GM12878 (cell line): ENCODE measurements at places on chromosomes 2 and 18.
A peak's percentile ranks its signal among the peaks of the same experiment; 100 is the strongest.

- H3K27ac ChIP-seq, result no peak overlapping the region
- H3K27me3 ChIP-seq, result no peaks in the 10 kb centered on the region
- DNase-seq, result no peak
- no peak overlapping the region for H3K4me3 ChIP-seq
These were observed 41.5 kb downstream of the MOGAT1 start for GRCh38 chr2:222713002-222713401.

- no peak overlapping the region for H3K27ac ChIP-seq
- no peak overlapping the region for H3K4me3 ChIP-seq
- no peaks in the 10 kb centered on the region for H3K36me3 ChIP-seq
- DNase-seq, result no peak
These were observed 2.9 kb upstream of the TNP1 start for GRCh38 chr2:216862628-216863398.

DNA sequence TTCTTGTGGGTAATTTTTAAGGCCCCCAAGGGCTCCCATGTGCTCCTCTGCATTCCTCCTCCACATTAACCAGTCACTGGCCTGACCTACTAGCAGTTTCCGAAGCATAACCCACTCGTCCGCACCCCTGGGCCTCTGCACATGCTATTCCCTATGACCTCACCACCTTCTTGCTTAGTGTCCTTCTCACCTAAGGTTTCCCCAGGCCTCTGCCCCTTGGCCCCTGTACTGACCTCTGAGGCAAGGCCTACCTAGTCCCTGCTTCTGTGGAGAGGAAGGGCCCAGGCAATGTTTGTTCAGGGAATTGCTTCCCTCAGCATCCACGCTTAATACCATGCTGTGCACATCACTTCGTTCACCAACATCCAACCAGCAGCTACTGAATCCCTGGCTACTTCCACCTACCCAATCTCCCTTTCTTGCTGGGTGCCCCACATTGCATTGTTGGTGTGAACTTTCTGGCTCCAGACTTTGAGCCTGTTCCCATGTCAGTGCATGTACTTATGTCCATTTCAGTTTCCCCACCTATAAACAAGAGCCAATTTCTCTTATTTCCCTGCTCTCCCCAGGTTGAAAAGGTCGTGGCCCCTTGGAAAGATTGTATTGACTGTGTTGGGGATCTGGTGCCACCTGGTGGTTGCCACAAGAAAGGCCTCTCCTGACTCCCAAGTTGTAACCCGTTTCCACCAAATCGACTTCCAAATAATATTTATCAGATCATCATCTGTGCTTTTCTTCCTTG, 19.2 kb upstream of the TMEM177 start:
- H3K4me3 ChIP-seq, result no peak overlapping the region
- DNase-seq, result no peak
- no peaks in the 10 kb centered on the region for H3K36me3 ChIP-seq
- no peak overlapping the region for H3K27ac ChIP-seq

GRCh38 chr2:154462634-154463033, 235.9 kb upstream of the KCNJ3 start:
- DNase-seq, result no peak
- H3K27ac ChIP-seq, result no peak overlapping the region
- no peaks in the 10 kb centered on the region for H3K36me3 ChIP-seq
- H3K4me3 ChIP-seq, result no peak overlapping the region
- no peaks in the 10 kb centered on the region for H3K27me3 ChIP-seq

- H3K36me3 ChIP-seq, result no peaks in the 10 kb centered on the region
- DNase-seq, result no peak
- H3K27me3 ChIP-seq, result no peaks in the 10 kb centered on the region
- H3K4me1 ChIP-seq, result no peaks in the 10 kb centered on the region
- H3K27ac ChIP-seq, result no peak overlapping the region
- no peak overlapping the region for H3K4me3 ChIP-seq
These were observed 61.5 kb downstream of the LRP2 start for GRCh38 chr2:169300636-169301530.

- DNase-seq, result no peak
- no peaks in the 10 kb centered on the region; the same call in 1 of the 2 replicates for H3K27me3 ChIP-seq
- no peaks in the 10 kb centered on the region for H3K36me3 ChIP-seq
- H3K27ac ChIP-seq, result no peak overlapping the region
These were observed 198.2 kb upstream of the SPRED2 start for GRCh38 chr2:65630643-65631042.

DNA sequence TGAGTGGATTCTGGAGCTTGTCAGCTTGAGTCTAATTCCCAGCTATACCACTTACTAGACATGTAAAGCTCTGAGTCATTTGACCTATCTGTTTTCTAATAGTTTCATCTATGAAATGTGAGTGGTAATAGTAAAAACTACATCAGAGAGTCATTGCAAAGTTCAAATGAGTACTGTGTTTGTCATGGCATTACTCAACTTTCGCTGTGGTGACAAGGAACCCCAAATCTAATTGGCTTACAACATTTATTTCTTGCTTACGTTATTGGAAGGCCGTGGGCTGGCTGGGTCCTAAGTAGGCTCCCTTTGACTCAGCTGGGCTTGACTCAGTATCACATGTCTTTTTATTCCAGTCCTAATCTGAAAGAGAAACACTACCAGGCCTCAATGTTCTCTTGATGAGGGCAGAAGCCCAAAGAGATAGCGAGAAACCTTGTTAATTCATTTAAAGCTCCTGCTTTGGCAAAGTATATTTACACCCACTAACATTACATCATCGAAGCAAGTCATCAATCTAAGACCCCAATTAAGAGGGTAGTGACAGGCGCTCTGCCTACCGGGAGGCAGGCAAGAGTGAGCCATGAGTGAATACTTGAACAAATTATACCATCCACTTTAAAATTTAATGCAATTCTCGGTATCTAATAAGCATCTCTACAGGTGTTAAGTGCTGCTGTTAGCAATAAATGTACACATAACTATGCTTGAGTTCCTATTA, 431.8 kb upstream of the SPHKAP start:
- H3K27me3 ChIP-seq, result no peaks in the 10 kb centered on the region
- H3K27ac ChIP-seq, result no peak overlapping the region
- no peaks in the 10 kb centered on the region for H3K36me3 ChIP-seq
- peak; percentile 15 for DNase-seq
- no peaks in the 10 kb centered on the region for H3K4me1 ChIP-seq
- H3K4me3 ChIP-seq, result no peak overlapping the region

GRCh38 chr2:203070701-203071100, 56.0 kb downstream of the NBEAL1 start:
- H3K27ac ChIP-seq, result no peak overlapping the region
- no peaks in the 10 kb centered on the region for H3K27me3 ChIP-seq
- no peaks in the 10 kb centered on the region for H3K36me3 ChIP-seq

- no peak overlapping the region for H3K27ac ChIP-seq
- H3K4me1 ChIP-seq, result peaks cover 31% of the 10 kb centered on the region
- no peaks in the 10 kb centered on the region for H3K27me3 ChIP-seq
- H3K36me3 ChIP-seq, result peaks cover 8% of the 10 kb centered on the region
These were observed 29.7 kb downstream of the DNMT3A start for GRCh38 chr2:25311865-25312575.

DNA sequence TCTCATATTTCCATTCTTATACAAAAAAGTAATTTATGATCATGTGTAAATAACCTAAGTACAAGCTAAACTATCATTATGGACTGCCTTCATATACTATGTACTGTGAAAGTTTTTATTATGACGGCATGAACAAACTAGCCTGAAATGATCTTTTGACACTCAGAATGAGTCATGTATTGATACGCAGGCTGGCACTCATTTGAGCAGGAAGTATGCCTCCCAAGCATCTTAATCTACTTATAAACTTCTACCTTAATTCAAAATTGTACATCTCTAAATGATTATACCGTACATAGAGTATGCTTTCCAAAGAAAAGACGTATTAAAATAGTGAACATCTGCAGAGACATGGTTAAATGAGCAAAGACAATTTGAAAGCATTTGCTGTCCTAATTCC, 207.1 kb upstream of the SPOPL start:
- H3K4me3 ChIP-seq, result no peak overlapping the region
- H3K27ac ChIP-seq, result no peak overlapping the region
- no peak for DNase-seq
- H3K27me3 ChIP-seq, result no peaks in the 10 kb centered on the region

DNA sequence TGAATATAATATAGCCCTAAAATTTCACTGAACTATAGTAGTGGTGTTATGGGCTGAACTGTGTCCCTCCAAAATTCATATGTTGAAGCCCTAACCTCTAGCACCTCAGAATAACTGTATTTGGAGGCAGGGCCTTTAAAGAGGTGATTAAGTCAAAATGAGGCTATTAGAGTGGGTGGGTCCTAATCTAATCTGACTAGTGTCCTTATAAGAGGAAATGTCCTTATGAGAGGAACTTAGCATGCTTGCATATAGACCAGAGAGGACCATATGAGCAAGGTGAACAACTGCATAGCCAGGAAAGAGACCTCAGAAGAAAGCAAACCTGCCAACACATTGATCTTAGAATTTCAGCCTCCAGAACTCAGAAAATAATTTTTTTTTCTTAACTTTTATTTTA, 238.4 kb downstream of the ZEB2 start:
- no peaks in the 10 kb centered on the region for H3K4me1 ChIP-seq
- H3K27ac ChIP-seq, result no peak overlapping the region
- H3K27me3 ChIP-seq, result no peaks in the 10 kb centered on the region
- H3K4me3 ChIP-seq, result no peak overlapping the region
- no peaks in the 10 kb centered on the region for H3K36me3 ChIP-seq
- no peak for DNase-seq

- no peak overlapping the region for H3K27ac ChIP-seq
- no peak overlapping the region for H3K4me3 ChIP-seq
- H3K27me3 ChIP-seq, result no peaks in the 10 kb centered on the region
- DNase-seq, result no peak
These were observed 16.8 kb downstream of the ARID5A start for GRCh38 chr2:96553176-96553956.

GRCh38 chr2:202705446-202706020, 70.8 kb downstream of the FAM117B start:
- H3K4me1 ChIP-seq, result no peaks in the 10 kb centered on the region
- no peak for DNase-seq
- no peak overlapping the region for H3K27ac ChIP-seq
- no peaks in the 10 kb centered on the region for H3K27me3 ChIP-seq
- no peaks in the 10 kb centered on the region for H3K36me3 ChIP-seq

DNA sequence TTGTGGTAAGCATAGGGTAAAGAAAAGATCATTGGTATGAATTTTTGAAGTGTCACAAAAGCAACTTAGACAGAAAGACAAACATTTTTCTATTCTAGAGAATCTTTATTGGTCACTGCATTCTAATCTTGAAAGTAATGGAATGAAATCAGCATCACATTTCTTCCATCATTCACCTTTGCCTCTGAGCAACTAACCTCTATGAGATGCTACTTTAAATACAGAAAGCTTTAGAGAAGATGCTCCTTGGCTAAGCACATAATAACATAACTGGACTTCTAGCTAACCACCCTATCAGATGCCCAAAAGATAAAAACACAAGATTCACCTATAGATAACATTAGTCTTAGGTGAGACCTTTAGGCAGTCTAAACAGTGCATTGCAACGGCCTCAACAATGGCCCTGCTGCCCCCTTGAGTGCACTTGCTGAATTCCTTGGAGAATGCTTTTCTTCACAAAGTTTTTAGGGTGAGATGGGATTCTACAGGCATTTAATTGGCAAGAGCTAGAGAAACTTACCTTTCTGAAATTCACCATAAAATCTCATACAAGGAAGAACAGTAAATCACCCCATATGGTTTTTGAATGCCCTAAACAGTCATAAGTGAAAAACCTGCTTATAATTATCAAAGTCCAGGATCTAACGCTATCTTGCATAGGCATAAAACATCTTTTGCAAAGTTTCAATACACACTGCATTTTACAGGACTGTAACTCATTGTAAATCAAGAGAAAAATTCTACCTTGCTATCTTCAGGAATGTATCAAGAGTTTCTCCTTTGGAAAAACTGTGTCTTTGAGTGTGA, 791.3 kb upstream of the CHAC2 start:
- no peaks in the 10 kb centered on the region for H3K36me3 ChIP-seq
- no peak overlapping the region for H3K27ac ChIP-seq
- H3K27me3 ChIP-seq, result no peaks in the 10 kb centered on the region
- H3K4me1 ChIP-seq, result no peaks in the 10 kb centered on the region
- no peak for DNase-seq
- H3K4me3 ChIP-seq, result no peak overlapping the region

DNA sequence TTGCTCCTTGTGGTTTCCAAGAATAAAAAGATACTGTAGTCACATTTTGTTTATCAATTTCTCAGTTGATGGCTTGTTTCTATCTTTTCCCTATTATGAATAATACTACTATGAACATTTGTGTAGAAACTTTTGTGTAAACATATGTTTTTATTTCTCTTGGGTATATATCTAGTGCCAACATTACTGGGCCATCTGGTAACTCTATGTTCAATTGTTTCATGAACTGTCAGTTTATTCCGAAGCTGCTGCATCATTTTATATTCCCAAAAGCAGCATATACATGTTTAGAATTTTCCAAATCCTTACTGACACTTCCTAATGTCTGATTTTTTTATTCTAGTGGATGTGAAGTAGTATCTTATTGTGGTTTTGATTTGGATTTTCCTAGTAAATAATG, 737.6 kb upstream of the TMEFF2 start:
- no peak overlapping the region for H3K4me3 ChIP-seq
- no peaks in the 10 kb centered on the region for H3K27me3 ChIP-seq
- DNase-seq, result no peak
- H3K27ac ChIP-seq, result no peak overlapping the region
- no peaks in the 10 kb centered on the region for H3K4me1 ChIP-seq

GRCh38 chr2:152415231-152415642, 80.3 kb downstream of the FMNL2 start:
- H3K36me3 ChIP-seq, result no peaks in the 10 kb centered on the region
- no peaks in the 10 kb centered on the region for H3K27me3 ChIP-seq
- no peak overlapping the region for H3K4me3 ChIP-seq
- no peak for DNase-seq
- no peak overlapping the region for H3K27ac ChIP-seq

GRCh38 chr2:120938045-120938771, 202.5 kb downstream of the GLI2 start:
- no peak overlapping the region for H3K27ac ChIP-seq
- H3K4me3 ChIP-seq, result no peak overlapping the region
- DNase-seq, result no peak

DNA sequence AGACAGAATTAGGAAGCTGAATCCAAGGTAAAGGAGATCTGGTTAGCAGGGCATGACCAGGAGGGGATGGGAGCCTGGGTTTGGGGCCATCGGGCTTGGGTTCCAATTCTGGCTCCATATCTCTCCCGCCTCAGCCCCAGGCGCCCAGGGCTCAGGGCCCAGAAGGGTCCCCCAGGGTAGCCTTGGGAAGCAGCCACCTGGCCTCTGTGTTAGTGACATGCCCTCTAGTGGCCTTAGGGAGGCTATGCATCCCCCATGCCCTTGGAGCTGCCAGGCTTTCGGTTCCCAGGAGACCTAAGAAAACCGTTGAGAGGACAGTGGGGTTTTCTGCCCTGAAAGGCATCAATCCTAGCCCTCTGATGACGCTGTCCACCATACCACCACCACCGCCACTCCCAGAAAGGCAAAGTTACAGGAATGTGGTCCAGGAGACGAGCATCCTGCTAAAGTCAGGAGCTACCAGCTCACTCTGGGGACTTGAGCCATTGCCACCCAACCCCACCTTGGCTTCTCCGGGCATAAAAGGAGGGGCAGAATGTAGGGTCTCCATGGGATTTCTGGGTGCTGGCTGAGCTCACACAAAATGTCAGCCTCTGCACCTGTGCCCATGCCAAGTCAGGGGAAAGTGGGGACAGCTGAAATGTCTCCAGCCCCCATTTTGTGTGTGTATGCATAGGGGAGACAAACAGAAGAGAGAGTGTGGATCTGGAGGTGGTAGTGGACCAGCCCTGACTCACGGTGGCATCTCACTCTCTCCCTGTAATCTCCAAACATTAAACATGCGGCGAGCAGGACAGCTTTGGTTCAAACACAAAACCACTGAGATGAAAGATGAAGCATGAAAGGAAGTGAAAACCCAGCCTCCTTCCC, 56.5 kb downstream of the EMX1 start:
- H3K36me3 ChIP-seq, result no peaks in the 10 kb centered on the region
- H3K4me3 ChIP-seq, result no peak overlapping the region
- H3K27ac ChIP-seq, result no peak overlapping the region
- H3K4me1 ChIP-seq, result no peaks in the 10 kb centered on the region
- H3K27me3 ChIP-seq, result no peaks in the 10 kb centered on the region
